ENCODE measurements at places on chromosomes 3 and 15.

DNA sequence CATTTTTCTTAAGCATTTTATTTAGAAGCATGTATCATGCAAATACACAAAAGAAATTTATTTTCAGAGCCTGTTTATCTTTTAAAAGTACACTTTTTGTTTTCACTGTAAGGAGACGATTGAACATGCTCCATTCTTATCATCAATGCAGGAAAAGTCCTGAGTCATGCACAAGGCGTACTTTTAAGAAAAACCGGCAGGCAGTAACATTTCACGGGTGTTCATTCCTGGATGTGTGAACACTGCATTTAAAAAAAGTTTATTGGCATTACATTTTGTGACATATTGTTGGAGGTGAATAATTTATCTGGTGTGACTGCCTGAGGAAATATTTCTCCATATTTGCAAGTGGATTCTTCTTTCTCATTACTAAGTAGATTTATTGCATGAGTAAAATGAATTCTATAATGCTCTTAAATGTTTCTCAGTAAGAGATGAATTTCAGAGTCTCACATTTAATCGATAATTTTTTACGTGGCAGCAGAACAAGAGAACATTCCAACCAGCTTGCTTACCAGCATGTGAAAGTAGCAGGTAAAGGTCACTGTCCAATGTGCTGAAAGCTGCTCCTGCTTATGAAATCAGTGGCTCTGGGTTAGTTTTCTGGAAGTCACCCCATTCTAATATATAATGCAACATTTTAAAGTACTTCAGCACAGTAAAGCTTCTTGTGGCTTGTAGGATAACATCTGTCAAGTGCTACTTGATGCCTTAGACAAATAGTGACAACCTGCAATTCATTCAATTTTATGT, 87.0 kb downstream of the SV2B start:
- no peak for DNase-seq

GRCh38 chr3:112634786-112635541, 6.0 kb downstream of the CCDC80 start:
- DNase-seq = no peak

GRCh38 chr3:58528629-58529028, 8.4 kb downstream of the ACOX2 start:
- no peak for DNase-seq

GRCh38 chr3:141368062-141368924, at the start of gene ZBTB38:
Gene ZBTB38, plus strand, starts transcription at chr3:141368504. Its CDS starts 73,885 bp downstream, at chr3:141442389.
- DNase-seq = no peak

- no peak for DNase-seq
These were observed 167.8 kb downstream of the FOXP1 start for GRCh38 chr3:71415681-71416122.

DNA sequence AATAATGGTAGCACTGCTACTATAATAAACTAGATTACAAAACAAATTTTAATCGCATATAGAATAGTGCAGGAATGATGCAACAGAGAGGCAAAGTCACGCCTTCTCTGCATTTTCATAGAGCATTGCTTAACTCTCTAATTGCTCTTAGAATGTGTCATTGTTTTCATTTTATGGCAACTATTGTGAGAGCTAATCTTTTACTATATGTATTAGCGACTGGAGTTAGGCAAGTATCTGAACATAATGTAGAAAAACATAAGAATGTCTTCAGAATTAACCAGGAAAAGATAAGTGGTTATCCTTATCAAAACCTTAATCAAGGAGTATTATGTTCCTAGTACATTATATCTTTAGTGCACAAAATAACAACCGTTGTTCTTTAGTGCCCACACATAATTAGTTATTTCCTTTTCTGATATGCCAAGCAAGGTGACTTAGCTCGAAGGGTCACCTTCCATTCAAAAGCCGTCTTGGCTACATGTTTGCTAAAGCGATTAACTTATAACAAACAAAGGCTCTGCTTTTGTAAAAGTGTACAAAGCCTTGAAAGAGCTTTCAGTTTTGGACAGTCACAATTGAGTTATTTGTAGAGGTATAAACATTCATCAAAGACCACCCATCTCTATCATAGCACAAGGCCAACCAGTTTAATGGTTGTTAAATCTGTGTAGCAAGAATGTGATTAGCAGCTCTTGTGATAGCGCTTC, 1328.9 kb downstream of the ROBO2 start:
- DNase-seq = no peak

GRCh38 chr15:67510597-67511190, 10.2 kb upstream of the C15orf61 start:
- no peak for DNase-seq

DNA sequence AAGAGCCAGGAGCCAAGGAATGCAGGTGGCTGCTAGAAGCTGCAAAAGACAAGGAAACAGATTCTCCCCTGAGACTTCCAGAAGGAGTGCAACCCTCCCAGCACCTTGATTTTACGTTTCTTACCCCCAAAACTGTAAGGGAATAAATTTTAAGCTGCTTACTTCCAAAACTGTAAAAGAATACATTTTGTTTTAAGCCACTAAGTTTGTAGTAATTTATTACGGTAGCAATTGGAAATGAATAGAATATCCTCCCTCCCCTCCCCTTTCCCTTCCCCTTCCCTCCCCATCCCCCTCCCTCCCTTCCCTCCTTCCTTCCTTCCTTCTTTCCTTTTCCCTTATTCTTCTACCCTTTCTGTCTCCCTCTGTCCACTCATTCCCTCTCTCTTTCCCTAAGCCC, 203.7 kb upstream of the CFAP20DC start:
- DNase-seq = no peak

GRCh38 chr3:186339180-186339918, 22.7 kb downstream of the DGKG start:
- no peak for DNase-seq

DNA sequence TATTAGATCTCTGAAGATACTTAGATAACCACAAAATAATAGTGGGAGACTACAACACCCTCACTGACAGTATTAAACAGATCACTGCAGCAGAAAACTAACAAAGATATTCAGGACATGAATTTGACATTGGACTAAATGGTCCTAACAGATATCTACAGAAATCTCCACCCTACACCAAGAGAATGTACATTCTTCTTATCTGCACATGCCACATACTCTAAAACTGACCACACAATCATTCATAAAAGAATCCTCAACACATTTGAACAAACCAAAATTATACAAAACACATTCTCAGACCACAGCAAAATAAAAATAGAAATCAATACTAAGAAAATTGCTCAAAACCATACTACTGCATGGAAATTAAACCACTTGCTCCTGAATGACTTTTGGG, 116.3 kb downstream of the DTWD1 start:
- no peak for DNase-seq

DNA sequence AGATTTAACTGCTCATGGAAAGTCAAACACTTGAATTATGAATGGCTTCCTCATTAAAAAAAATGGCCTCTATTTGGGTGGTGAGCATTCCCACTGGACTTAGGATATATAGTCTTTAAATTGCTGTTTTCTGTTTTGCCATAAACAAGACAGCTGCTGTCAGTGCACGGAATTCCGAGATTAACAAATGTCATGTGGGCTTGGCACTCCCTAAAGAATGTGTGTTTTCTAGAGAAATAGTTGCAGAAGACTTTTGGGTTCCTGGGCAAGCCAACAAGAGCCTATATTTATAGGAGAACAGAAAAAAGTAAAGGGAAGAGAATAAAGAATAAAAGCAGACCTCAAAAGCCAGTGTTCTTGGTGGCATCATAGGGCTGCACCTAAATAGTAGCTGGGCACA, 13.6 kb upstream of the TFG start:
- DNase-seq = no peak

DNA sequence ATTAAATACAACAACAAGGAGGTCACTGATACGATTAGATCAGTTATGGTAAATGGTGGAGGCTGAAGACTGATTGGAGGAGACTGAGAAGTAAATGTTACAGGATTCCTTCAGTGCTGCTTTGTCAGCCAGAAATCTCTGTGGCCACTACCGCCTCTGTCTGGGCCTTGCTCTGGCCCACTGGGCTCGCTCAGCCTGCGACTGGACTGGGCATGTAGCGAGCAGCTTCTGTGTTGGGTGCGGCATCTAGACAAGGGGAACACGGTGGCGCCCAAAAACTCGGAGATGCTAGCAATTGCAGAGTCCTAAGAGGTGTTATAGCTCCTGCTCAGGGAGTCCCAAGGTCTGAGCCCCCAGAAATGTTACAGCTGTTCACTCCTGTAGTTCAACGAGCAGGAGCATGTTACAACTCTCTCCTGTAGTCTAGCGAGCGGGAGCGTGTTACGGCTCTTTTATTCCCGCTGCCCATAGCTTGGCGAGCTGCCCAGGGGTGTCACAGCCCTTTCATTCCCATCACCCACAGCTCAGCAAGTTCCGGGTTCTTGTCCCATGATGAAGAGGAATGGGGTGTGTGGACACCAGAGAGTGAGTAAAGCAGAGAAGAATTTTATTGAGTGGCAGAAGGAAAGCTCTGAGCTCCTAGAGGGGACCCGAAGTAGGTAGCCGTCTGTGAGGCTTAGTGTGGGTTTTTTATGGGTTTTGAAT, 24.7 kb downstream of the SLC15A2 start:
- peak; percentile 13 for DNase-seq

- DNase-seq = no peak
These were observed 18.8 kb downstream of the ATG7 start for GRCh38 chr3:11290743-11291680.

DNA sequence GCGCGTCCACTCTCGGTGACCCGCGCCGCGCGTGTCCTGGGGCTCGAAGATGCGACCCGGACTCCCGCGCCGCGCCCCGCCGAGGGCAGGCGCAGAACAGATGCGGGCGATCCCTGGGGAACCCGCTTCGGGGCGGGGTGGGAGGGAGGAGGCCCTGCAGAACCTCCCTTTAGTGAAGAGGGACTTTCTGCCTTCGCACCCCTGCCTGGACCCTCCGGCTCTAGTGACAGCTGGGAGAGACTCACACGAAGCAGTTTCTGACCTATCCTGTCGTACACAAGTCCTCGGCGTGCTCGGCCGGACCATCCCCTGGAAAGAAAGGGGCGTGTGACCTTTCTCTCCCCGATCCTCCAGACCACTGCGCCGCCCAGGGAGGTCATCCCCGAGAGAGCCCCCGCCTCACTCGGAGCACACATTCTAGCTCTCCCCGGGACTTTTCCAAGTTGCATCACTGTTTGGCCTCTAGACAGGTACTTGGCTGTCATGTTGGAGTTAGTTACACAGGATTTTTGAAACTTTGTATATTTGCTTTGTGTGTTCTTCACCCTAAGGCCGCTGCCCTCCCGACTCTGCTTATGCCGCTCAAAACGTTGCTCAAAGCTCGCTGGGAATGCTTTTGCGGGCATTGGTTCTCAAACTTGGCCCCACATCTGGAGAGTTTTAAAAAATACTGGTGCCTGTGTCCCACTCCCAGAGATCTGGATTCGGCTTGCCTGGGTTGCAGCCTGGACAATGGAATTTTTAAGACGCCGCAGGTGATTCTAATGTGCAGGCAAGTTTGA, 582 bp downstream of the CGNL1 start:
- peak; percentile 38 for DNase-seq

- DNase-seq = no peak
These were observed 22.2 kb downstream of the UACA start for GRCh38 chr15:70741107-70741531.

GRCh38 chr3:55631766-55632331, 144.7 kb upstream of the WNT5A start:
- DNase-seq = no peak

DNA sequence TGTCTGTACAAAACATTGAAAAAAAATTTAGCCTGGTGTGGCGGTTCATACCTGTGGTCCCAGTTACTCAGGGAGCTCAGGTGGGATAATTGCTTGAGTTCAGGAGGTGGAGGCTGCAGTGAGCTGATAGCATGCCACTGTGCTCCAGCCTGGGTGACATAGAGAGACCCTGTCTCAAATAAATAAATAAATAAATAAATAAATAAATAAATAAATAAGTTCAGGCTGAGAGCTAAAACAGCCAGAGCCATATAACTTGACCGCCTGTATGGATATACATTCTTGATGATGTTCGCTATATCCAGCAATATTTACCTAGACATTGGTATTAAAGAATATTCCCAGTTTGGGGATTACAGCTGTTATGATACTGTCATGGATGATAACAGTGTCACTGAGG, 146.9 kb downstream of the KCNH8 start:
- no peak for DNase-seq

DNA sequence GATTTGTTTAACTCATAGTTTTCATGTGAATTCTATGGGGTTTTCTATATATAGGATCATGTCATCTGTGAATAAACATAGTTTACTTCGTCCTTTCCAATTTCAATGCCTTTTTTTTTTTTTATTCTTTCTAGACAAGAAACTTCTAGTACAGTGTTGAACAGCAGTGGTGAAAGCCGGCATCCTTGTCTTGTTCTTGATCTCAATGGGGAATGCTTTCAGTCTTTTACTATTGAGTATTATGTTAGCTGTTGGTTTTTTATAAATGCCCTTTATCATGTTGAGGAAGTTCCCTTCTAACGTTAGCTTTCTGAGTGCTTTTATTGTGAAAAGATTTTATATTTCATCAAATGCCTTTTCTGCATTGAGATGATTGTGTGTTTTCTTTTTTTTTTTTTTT, 69.0 kb downstream of the SLMAP start:
- DNase-seq = no peak

GRCh38 chr3:64653101-64653500, 34.7 kb downstream of the ADAMTS9 start:
- DNase-seq = no peak

- DNase-seq = no peak
These were observed 107.9 kb downstream of the LRTM1 start for GRCh38 chr3:54819946-54820345.

GRCh38 chr3:112564940-112565305, 3.1 kb downstream of the SLC35A5 start:
- no peak for DNase-seq

GRCh38 chr3:110577854-110578253, 493.8 kb upstream of the NECTIN3 start:
- DNase-seq = no peak

DNA sequence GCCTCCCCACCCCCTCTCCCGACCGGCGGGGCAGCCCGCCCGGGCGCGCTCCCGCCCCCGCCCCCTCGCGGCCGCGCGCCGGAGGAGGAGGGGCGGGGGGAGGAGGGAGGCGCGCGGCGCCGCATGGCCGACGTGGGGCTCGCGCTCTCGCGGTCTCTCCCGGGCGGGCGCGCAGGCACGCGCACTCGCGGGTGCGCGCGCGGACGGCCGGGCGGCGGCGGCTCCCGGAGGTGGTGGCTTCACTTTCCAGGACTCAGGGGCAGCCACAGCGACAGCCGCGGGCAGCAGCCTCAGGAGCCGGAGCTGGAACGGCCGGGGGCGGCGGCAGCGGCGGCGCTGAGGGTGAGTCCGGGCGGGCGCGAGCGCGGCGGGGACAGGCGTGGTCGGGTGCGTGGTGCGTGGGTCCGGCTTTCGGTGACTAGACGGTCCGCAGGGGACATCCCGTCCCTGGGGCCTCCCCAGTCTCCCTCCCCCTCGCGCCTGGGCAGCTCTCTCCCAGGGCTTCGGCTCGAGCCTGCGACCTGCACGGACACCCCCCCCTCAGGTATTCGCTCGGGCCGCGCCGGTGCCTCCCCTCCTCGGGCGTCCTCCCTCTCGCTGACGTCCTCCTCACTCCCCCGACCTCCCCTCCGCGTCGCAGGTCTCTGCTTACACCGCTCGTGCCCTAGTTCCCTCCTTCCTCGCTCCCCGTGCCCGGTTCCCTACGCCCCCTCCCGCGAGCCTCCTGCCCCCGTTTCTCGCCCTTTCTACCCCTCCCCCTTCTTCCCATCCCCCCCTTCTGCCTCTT, at the start of gene UBE2E2:
Gene UBE2E2 (plus strand): TSS at position 407 of the 787 bp plus-strand sequence.
- DNase-seq = peak; percentile 68

All from WERI-Rb-1 (cell line).